HepG2 (cell line): ENCODE measurements at places on chromosomes 2 and 18. TPM values are rescaled to one million over a fixed set of nuclear protein-coding genes. Genes with fewer than 3 reads are reported as not detected.

DNA sequence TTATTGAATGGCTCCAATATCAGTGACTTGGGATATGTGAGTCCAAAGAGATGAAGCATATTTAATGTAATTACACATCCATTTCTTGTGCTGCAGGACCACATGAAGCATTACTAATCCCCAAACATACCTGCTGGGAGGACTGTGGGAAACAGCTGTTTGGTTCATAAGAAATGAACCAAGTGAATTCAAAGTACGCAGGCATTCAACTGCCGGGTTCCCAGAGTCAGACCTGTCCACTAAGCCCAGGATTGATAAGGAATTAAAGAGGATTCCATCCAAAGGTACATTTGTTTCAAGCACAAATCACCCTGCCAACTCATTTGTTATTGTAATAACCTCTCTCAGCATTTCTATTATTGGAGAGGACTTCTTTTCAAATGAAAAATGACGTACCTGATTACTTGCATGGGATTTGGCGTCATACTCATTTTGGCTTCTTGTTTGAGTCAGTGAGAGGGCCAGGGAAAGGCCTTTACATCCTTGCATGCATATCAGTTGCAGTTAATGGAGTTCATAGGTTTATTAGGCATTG is 230.7 kb downstream of the TXNL1 start:
- no peak for DNase-seq

The FOXI3 gene
- not detected in 2 replicates for polyA plus RNA-seq

The SLC8A1 gene
- not detected in 2 replicates for polyA plus RNA-seq

The C2orf81 gene
- polyA plus RNA-seq: 0.05 and 0.17 TPM in 2 replicates

GRCh38 chr2:20080839-20081415 is 29.5 kb upstream of the LAPTM4A start:
- peak; percentile 68 for DNase-seq

The IRS1 gene
- polyA plus RNA-seq: 9.0 and 12.8 TPM in 2 replicates

DNA sequence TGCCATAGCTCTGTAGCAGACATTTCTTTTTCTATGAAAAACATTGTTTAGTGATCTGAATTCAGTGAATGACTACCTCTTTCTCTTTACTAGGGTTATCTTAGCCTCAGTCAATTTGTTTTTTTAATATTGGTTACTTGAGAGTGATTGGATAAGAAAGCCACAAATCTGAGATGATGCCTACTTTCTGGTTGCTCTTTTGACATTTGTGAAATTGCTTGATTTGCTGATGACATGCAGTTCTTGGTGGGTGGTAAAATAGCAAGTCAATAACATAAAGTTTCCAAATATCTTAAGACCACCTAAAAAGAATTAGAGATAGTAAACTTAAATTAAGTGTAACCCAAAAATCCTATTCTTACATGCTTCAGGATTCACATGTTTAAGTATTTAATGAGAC is 199.5 kb upstream of the STON1 start:
- DNase-seq: no peak

The TBC1D8 gene
- 95.4 and 109 TPM in 2 replicates for polyA plus RNA-seq

DNA sequence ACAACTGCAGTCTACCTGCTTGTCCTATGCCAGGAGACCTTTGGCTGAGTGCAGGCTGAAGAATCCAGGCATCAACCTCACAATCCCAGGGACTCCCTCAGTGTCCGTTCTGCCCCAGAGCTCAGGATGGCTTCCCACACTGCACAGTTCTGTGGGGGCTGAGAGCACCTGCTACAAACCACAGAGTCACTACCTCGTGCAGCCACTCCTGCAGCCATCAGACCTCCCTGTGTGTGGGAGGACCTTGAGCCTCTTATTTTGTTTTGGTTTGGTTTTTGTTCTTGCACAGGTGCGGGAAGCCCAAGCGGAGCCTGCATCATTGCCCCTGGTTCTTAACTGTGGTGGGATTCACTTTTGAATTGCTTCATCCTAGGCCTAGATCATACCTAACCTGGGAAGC is 31.0 kb downstream of the NAT8 start:
- no peak for DNase-seq

- no peak for DNase-seq
These were observed 88.4 kb upstream of the AFF3 start for GRCh38 chr2:100230754-100231153.

The GBX2 gene
- not detected in 2 replicates for polyA plus RNA-seq

The DIPK1C gene
- polyA plus RNA-seq: 1.1 and 1.8 TPM in 2 replicates

- no peak for DNase-seq
These were observed 10.0 kb upstream of the ZNF396 start for GRCh38 chr18:35387152-35387571.

The TLX2 gene
- polyA plus RNA-seq: 0.05 and 0.09 TPM in 2 replicates

- no peak for DNase-seq
These were observed 1.7 kb upstream of the SERPINB7 start for GRCh38 chr18:63773551-63773950.

The ITPRIPL1 gene
- 4.3 and 6.3 TPM in 2 replicates for polyA plus RNA-seq

The SNTG2 gene
- polyA plus RNA-seq: not detected in 2 replicates

The HSPE1 gene
- 200 and 244 TPM in 2 replicates for polyA plus RNA-seq

GRCh38 chr2:139992078-139992477 is 1211.9 kb upstream of the NXPH2 start:
- peak; percentile 56 for DNase-seq

- DNase-seq: no peak
These were observed 45.9 kb downstream of the OTX1 start for GRCh38 chr2:63096491-63096890.

GRCh38 chr2:38658613-38659012 is 7.3 kb upstream of the GALM start:
- no peak for DNase-seq

The PNPT1 gene
- polyA plus RNA-seq: 21.3 and 23.4 TPM in 2 replicates

DNA sequence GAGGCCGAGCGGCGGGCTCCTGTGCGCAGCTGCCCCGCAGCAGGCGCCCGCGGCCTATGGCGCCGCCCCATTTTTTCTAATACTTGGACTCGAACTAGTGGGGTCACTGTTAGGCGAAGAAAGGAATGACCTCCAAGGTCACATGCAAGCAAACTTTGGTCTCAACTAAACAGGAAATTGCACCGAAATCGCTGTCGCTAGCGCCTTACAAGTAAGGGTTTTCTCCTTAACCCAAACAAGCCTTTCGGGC is 339 bp downstream of the ACAA2 start:
- peak; percentile 24 for DNase-seq

The LYG2 gene
- polyA plus RNA-seq: 0.18 and 0.42 TPM in 2 replicates

The SYT4 gene
- not detected in 2 replicates for polyA plus RNA-seq
